ENCODE measurements at places on chromosomes 7 and 10.

DNA sequence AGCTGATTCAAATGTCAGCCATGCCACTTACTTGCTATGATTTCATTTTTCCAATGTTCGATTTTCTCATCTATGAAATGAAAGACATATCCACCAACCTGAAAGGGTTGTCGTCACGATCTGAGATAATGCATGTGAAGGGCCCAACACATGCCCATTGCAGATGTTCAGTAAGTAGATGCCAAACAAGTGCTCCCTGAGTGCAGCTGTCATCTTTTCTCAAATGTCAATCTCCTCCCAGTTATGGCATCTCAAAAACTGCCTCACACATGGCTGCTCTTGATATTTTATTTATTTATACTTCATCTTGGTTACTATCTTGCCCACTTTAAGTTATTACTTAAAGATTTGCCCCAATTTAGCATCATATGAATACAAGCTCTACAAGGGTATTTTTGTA lies 16.8 kb downstream of the CPEB3 start:
- DNase-seq, result no peak

- DNase-seq, result peak; percentile 31
Measured at GRCh38 chr7:20217193-20217948, at the start of gene MACC1. TSS of gene MACC1 (minus strand) at chr7:20217384. CDS start at chr7:20161862, 55,522 bp downstream.

- no peak for DNase-seq
Measured at GRCh38 chr7:131431289-131431688, 103.6 kb downstream of the MKLN1 start.

DNA sequence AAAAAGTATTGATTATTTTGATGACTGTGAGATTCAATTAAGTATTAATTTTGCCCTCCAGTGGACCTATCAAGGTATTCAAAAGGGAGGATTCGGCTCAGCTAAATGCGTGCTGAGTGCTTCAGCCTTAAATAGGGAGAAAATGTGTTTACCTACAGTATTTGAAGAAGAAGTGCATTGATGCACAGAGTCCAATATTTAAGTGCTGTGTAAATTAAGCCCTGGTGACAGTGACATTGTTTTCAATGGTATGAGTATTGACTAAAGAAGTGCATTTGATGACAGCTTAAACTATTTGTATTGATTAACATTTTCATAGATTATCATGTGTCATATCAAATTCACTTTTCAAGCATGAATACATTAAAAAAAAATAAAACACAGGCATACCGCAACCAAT lies 106.6 kb downstream of the POU6F2 start:
- DNase-seq, result no peak
